ENCODE measurements at places on chromosomes 5 and 9.

DNA sequence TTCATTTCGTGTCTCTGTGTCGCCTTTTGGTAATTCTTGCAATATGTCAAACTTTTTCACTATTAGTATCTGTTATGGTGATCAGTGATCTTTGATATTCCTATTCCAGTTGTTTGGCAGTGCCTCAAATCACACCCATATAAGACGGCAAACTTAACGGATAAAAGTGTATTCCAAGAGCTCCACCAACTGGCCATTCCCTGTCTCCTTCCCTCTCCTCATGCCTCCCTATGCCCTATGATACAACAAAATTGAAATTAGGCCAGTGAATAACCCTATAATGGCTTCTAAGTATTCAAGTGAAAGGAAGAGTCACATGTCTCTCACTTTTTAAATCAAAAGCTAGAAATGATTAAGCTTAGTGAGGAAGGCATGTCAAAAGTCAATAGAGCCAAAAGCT, 74.8 kb downstream of the CDK5RAP2 start:
- no peak for DNase-seq

GRCh38 chr5:167011196-167011595, 1280.2 kb upstream of the WWC1 start:
- DNase-seq = no peak

GRCh38 chr5:362978-363765, 41.7 kb downstream of the AHRR start:
- no peak for DNase-seq

DNA sequence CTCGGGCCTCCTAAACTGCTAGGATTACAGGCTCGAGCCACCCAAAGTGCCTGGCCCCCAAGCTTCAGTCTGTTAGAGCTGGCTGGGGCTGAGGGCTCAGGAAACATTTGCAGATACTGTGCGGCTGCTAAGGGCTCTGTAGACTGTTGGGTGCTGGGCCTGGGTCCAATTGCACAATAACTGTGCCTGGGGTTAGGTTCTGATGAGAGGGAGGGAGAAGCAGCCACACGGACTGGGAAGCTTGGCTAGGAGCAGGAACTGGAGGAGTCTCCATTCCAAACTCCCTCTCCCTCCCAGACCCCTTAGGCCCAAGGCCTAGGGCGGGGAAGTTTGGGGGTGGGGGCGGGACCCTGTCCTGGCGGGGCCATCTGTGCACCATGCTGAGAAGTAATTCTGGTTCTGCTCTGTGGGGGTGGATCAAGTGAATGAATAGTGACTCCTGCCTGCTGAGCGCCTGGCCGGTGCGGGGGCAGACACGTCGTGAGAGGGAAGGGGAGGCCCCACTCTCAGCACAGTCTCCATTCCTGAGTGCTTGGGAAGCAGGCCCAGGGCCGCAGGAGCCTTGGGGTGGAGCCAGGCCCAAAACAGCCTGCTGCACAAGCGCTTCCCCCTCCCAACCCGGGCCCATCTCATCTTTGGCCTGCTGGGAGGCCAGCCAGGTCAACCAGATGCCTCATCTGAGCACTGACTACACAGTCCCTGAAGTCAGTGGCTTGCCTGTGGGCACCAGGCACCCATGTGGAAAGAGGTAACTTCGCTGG, 1.5 kb downstream of the ASS1 start:
- DNase-seq = peak; percentile 88

DNA sequence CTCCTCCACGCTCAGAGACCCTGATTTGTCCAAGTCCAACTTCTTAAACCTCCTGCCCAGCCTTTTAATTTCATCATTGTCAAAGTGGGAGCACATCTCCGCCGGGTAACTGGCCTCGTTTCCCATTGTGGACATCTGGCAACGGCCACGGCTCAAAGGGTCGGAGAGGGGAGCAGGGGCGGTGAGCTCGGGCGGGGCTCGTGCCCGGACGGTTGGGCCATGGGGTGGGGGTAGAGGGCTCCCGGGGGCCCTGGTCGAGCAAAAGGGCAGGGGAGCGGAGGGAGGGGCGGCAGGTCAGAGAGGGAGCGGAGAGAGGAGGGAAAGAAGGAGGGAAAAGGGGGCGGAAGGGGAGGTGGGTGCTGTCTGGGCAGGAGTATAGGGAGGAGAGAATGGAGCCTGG, at the start of gene PPP3R2:
Gene PPP3R2 (minus strand): TSS at position 174 of the 400 bp plus-strand sequence. CDS start 48 bp downstream, at position 126.
- DNase-seq = no peak

DNA sequence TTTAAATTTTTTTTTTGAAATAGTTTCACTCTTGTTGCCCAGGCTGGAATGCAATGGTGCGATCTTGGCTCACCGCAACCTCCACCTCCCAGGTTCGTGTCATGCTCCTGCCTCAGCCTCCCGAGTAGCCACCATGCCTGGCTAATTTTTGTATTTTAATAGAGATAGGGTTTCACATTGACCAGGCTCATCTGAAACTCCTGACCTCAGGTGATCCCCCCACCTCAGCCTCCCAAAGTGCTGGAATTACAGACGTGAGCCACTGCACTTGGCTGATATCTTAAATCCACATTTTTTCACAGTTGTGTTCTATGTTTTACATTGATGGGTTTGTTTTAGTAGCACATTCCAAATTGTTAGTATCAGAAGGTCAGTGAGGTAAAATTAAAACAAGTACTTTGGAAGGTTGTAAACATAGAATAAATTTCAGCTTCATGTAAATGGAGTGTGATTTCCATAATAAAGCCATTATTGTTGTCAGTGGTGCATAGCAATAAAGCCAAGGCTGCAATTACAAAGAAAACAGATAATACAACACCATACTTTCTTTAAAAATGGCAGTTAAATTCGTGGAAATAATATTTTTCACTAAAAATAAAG, 287.2 kb downstream of the ARRDC3 start:
- DNase-seq = no peak

GRCh38 chr9:95137587-95138145, 179.8 kb downstream of the FANCC start:
- DNase-seq = no peak

DNA sequence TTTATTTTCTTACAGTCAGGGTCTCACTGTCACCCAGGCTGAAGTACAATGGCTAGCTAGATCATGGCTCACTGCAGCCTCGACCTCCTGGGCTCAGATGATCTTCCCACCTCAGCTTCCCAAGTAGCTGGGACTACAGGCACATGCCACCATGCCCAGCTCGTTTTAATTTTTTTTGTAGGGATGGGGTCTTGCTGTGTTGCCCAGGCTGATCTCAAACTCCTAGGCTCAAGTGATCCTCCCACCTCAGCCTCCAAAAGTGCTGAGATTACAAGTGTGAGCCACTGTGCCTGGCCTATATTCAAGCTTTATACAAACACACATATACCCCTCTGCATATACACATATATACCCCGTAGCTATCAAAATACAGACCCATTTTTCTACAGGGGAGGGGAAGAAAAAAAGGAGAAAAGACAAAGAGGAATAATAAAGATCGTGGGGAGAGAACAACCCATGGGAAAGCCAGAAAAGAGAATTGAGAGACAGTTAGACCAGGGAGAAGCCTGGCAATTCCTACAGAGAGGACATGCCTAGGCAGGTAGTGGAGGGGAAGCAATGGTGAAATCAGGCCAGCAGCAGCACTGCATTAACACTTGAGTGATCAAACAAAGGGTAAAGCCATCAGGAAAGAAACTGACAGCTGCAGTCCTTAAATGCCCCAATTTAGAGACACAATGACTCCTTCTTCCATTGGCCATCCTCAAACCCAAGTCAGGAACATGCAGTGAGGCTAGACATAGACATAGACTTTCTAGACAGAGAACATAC, 102.7 kb downstream of the EFNA5 start:
- no peak for DNase-seq

DNA sequence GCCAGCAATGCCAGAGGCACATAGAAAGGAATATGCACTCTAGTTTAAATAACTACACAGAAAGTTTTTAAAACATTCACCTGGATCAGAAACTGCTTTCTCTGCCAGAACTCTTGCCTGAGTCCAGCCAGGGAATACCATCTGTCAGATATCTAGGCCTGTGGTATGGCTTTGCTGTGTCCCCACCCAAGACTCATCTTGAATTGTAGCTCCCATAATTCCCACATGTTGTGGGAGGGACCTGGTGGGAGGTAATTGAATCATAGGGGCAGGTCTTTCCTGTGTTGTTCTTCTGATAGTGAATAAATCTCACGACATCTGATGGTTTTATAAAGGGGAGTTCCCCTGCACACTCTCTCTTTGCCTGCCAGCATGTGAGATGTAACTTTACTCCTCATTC, 41.5 kb upstream of the KCNV2 start:
- no peak for DNase-seq

DNA sequence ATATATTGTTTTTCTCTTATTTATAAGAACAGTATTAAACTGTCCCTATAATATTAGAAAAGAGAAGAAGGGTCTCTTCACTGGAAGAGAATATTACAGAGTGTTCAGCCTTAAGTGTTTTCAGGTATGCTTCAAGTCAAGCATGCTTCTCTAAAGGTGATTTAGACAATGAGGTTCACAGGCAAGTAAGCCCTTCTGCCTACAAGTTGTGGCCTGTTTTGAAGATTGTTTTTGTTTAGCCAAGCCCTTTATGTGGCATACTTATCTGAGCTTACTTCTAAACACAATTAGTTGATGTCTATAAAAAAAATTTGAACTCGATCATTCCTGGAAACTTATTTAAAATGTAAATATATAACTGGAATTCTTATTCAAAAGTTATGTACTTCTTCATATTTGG, 343.8 kb upstream of the CDH18 start:
- no peak for DNase-seq

DNA sequence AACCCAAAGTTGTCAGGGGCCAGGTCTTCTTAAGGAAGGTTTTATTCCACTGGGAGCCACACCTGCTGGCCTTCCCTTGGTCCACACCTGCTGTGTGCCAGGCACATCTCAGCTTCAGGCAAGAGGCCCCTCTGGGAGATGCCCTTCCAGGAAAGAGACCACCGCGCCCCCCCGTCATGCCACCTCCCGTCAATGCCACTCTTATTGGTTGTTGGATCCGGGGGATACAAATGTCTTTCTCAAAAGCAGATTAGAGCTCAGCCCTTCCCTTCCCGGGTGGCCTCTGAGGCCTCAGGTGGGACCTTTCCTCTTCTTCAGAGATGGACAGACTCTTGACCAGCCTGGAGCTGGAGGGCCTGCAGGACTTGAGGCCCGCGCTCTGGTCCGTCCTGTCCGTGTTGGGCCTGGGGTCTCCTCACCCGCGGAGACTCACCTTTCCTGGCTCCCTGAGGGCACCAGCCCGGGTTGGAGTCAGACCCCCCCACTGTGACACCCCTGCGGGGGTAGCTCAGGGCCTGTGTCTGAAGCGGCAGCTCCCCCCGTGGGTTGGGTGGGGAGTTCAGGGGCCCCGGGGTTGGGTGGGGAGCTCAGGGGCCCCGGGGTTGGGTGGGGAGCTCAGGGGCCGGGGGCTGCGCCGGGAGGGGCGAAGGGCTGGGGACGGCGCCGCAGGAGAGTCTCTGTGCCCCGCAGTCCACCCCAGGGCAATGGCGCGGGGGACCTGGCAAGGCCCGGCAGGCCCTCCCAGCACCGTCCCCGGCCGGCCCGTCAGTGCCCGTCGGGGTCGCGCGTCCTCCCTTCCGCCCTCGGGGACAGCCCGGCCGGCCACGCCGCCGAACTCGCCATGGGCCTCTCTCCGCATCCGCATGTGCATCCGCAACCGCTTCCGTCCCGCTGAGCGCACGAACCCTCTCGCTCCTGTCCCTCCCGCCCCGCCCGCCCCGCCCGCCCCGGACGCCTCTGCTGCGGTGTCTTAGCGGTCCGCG, 3.7 kb upstream of the SLC9A3 start:
- DNase-seq = no peak

- DNase-seq = no peak
These were observed 318.3 kb downstream of the ENC1 start for GRCh38 chr5:74322191-74322590.

GRCh38 chr5:145968970-145969713, 32.8 kb downstream of the SH3RF2 start:
- no peak for DNase-seq

- no peak for DNase-seq
These were observed 213.8 kb upstream of the ACTBL2 start for GRCh38 chr5:57696389-57696769.

GRCh38 chr9:21507483-21507790, 25.3 kb upstream of the IFNE start:
- DNase-seq = no peak

GRCh38 chr5:134825212-134825611, 20.6 kb upstream of the C5orf24 start:
- no peak for DNase-seq

DNA sequence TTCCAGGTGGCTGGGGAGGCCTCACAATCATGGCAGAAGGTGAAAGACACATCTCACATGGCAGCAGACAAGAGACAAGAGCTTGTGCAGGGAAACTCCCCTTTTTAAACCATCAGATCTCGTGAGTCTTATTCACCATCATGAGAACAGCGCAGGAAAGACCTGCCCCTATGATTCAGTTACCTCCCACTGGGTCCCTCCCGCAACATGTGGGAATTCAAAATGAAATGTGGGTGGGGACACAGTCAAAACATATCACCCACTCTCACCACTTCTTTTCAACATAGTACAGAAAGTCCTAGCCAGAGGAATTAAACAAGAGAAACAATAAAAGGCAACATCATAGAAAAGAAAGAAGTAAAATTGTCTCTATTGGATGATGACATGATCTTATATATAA, 223.4 kb upstream of the SLC24A2 start:
- DNase-seq = no peak

DNA sequence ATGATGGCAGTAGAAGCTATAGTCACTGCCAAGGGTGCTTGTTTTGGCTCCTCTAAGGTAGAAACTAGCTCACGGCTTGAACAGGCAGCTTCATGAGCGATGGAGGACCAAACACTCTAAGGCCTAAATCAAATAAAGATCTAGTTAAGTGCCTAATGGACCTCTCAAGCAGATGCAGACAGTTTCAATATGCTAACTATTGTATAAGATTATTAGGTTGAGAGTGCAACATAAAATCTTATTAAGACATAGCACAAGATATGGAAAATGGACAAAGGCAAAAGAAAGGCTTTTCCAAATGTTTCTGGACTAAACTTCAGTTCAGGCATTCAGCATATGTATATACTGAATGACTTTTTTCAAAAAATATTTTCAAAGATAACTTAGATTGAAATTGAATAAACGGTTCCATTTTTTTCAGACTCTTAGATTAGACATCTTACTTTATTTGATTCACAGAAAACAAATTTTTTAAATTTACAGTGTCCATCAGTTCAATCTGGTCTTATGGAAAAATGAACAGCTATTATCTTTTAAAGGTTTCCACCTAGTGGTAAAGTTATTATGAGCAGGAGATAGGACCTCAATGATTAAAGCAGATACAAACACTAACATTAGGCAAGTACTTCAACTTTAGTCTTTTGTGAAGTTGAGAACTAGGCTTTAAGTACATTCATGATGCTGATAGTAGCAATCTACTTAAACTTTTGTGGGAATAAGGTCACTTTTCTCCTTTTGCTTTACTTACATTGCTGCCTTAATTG, 1167.7 kb downstream of the MAT2B start:
- DNase-seq = no peak

Measured in fibroblast of skin of abdomen (primary cell).